ENCODE measurements at places on chromosomes 7 and 10.
A peak's percentile ranks its signal among the peaks of the same experiment; 100 is the strongest.

DNA sequence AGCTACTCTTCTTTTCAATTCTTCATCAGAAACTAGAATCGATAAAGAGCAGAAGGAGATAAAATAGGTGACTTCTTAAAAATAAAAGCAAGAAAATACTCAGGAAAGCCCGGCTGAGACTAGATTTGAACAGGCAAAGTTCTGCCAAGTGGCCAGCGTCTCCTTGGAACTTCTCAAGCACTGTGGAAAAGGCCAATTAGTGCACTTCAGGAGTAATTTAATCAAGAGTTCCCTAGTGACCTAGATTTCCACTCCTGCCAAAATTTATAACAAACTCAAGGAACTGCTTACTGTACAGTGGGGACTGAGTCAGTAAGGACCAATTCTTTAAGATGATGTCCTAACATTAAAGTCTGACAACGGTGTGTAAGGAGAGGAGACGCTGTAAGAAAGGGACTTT is 57.3 kb downstream of the CHCHD3 start:
- DNase-seq = no peak

- no peak for DNase-seq
Observed at GRCh38 chr7:81721437-81721836, 48.4 kb downstream of the HGF start.

GRCh38 chr7:16071246-16071857 is 350.0 kb downstream of the CRPPA start:
- peak; percentile 61 for DNase-seq

- no peak for DNase-seq
Observed at GRCh38 chr10:33291053-33291592, 43.3 kb downstream of the NRP1 start.

- DNase-seq = no peak
Observed at GRCh38 chr10:84850826-84851225, 522.4 kb downstream of the CCSER2 start.

- peak; percentile 18 for DNase-seq
Observed at GRCh38 chr10:128158021-128158795, 32.0 kb upstream of the MKI67 start.

DNA sequence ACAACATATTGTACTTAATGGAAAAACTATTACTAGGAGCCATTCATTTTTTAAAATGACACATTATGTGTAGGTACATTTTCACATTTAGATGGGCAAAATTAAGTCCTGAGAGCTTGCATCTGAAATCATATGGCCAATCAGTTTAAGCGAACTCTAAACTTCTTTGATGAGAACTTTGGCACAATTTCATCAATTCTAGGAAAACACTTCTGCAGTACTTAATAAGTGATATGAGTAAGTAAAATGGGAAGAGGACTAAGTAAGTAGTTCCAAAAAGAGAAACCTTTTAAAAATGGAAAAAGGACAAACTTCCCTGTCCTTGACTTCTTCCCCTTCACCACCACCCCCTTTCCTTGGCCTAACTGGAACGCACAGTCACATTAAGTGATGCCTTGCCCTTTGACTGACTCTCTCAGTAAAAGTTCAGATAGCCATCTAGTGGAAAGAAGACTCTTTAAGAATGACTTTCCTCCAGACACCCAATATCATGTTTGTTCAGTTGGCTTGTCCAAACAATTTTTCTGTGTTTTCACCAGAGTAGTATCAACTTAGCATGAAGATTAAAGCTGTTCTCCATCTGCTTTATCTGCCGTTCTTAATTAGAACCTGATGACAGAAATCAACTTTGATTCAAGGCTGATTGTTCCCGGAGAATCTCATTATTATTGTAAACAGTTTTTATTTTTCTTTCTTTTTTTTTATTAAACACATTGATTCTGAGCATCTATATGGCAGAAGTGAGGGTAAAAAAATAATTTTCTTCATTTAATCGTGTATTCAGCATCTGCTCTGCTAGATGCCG is 45.1 kb downstream of the CNNM2 start:
- DNase-seq = no peak

DNA sequence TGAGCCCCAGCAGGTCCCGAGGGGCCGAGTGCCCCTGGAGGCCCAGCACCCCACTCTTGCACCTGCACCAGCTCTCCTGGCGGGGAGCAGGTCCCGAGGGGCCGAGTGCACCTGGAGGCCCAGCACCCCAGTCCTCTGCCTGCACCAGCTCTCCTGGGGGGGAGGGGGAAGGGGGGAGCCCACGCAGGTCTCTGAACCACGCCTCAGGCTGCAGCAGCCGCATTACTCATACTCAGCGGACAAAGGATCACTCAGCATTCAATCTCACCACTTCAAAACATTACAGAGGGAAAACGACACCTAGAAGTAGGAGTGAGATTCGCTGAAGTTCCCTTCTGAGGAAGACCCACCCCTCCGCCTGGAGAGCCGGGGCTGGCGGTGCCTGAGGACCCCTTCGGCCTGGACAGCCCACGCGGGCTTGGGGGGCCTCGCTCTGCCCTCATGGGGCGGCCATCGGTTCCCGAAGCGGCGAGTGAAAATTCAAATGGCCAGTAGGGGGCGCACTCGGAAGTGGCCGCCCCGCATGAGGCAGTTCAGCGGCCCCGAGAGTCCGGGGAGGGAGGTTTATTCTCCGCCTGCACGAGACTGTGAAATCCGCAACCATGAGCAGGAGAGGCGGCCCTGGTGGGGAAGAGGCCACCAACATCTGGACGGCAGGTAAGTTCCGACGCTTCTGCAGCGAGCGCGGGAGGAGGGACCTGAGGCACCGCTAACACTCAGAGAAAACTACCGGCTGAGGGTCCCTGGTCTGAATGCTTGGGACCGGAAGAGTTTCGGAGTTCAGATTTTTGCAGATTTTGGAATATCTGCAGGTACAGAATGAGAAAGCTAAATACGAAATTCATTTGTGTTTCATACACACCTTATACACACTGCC is 1.1 kb upstream of the GPER1 start:
- peak; percentile 94 for DNase-seq

DNA sequence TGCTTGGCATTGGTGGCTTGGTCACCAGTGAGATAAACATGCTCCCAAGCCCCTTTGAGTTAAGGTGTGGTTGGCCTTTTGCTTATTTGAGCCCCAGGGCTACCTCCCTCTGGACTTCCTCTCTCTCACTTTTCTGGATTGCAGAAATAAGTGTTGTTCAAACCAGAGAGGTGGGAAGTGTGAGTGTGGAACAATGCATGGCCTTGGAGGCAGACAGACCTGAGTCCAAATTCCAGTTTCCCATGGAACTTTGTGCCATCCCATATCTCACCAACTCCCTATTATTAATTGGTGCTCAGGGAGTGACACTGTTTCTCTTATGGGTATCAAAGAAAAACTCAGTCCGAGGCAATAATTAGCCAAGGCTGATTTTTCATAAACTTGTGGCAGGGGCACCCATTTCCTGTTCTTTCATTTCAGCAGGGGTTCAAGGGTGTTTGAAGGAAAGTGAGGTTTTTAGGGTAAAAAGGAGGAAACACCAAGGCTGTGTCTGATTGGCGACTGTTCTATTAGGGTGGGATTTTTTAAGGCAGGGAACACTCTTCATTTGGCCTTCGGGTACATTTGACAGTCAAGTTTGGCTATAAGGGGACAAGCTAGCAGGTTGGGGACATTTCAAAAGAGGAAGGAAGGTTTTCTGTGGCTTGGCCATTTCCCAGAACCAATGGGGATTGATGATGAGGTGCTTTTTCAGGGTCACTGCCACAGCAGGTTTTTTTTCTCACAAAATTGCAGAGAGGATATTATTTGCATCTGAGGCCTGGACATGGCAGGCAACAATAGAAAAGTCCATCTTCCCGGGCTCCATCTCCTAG is 148.8 kb upstream of the NPY start:
- DNase-seq = no peak

DNA sequence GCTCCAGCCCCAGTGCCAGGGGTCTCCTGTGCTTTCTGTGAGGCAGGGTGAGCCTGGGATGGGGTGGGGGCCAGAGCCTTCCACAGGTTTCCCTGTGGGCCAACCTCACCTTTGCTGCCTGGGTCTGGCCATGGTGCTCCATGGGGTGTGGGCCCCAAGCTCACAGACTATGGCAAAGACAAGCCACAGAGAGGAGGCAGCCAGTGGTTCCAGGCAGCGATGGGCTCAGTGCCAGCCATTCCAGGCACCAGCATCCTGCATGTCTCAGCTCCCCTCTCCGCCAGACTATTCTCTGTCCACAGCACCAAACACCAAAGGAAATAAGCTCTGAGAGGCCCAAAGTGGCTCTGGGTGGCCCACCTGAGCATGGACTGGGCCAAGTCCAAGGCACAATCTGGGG is 133.5 kb downstream of the PTPN20 start:
- no peak for DNase-seq

GRCh38 chr7:79761876-79762429 is 308.5 kb upstream of the MAGI2 start:
- DNase-seq = no peak

- no peak for DNase-seq
Observed at GRCh38 chr7:125375942-125376341, 446.3 kb upstream of the POT1 start.

GRCh38 chr7:99898023-99898357 is 21.2 kb upstream of the OR2AE1 start:
- no peak for DNase-seq

DNA sequence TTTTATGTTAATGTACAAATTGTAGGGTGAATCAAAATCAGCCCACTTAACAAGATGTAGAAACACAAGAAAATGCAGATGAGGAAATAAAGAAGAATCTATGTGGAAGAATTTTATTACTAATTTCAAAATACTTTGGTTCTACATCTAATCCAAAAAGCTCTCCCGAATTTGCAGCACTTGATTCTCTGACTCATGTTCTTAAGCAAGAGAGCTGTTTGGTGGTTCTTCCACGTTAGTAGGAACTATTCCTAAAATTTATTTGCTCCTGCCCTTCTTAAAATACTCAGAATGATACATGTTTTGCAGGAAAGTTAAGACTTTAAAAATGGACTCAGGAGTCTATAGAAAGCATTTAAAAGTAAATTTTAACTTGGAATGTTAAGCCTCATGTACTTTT is 91.8 kb downstream of the ZMYND11 start:
- DNase-seq = no peak

- DNase-seq = no peak
Observed at GRCh38 chr10:131795761-131796160, 105.0 kb upstream of the PPP2R2D start.

- no peak for DNase-seq
Observed at GRCh38 chr7:94323844-94324243, 70.9 kb upstream of the COL1A2 start.

- DNase-seq = no peak
Observed at GRCh38 chr10:126110489-126111180, 214.3 kb downstream of the FANK1 start.

GRCh38 chr7:116524609-116525297 is at the start of gene CAV1:
Gene CAV1, plus strand, starts transcription at chr7:116525036. Its CDS starts 27 bp downstream, at chr7:116525063.
- no peak for DNase-seq

DNA sequence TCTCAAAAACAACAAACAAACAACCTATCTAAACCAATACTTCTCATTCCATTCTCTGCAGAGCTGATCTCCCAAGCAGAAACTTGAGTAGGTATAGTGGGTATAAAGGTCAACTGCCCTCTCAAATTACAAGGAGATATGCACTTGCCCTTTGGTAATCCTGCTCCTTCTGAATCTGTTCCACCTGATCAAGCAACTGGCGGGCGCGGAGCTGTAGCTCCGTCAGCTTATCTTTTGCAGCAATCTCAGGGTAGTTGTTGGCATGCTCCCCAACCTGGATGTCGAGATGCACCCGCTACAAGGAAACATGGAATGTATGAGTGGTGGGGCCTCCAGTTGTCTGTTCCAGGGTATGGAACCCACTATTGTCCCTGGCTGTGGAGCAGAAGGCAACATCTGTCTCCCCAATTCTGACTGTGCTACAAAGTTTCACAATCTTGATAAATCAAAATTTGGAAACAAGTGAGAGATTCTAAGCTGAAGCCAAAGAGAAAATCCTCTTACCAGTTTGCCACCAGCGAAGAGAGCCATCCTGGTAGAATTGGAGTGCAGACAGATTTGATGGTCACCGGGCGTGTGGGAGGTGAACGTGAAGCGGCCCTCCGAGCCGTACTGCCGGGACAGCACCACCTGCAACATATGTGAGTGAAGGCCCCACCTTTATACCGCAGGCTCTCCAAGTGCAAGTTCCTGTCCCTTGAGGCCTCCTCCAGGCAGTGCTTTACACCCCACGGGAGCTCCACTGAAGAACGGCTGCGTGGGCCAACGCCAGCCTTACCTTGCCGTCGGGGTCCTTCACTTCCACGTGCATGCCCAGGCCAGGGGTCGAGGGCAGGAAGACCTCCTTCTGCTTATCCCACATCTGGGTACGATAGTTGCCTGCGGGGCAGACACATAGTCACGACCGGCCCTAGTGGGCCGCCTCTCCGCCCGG is 819 bp downstream of the TMED4 start:
- peak; percentile 72 for DNase-seq

- no peak for DNase-seq
Observed at GRCh38 chr10:68125772-68126171, 16.5 kb downstream of the MYPN start.

GRCh38 chr7:64883113-64883905 is 19.8 kb upstream of the ZNF273 start:
- no peak for DNase-seq

DNA sequence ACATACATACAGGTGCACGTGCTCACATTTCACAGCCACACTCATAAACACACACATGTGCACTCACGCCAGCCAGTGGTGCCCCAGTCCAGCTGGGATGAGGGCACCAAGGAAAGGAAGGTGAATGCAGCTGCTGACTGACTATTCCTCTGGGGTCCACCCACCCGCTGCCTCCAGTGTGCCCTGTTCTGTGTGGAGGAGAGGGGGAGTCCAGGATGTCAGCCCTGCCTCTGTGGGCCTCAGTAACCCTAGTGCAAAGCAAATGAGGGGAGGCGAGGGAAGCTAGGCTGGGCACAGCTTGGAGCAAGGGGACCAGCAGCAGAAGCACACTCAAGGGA is 57.6 kb downstream of the YKT6 start:
- no peak for DNase-seq

DNA sequence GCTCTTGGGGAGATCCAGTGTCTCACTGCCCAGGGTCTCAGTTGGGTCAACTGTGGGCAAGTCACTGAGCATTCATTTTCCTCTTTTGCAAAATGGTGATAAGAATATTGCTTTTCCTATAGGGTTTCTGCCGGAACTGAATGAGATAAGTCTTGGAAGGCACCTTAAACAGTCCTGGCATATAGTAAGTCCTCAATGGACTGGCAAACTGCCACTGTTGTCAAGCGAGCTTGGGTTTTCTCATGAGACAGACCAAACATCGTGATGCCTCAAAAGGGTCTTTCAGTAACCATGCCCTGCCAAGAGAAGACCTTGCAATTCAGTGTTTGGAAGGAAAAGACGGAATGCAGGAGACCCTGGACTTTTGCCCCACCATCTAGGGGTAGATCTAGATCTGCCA is 251.5 kb downstream of the WDR11 start:
- no peak for DNase-seq

DNA sequence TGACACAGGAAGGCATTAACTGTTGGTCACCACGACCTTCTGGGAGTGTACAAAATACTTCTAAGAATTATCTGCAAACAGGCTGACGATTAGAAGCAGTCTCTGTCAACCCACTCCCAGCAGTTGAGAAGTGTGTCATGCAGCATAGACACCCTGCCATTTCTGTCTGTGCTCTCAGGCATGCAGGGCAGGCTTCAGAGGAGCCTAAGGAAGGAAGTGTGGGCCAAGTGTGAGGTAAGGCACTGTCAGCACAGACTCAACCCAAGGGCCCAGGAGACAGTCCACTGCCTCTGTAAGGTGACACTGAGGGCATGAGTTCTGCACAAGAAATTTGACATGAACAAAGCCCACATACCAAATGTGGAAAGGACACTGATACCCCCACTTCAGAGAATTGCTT is 109.0 kb upstream of the VIPR2 start:
- no peak for DNase-seq

Measured in OCI-LY7 (cell line).